ENCODE measurements at places on chromosomes 2 and 18.

GRCh38 chr2:32386739-32387138 lies 29.9 kb downstream of the BIRC6 start:
- no peak for DNase-seq

- DNase-seq = no peak
Observed at GRCh38 chr2:201660293-201660895, 17.1 kb upstream of the TMEM237 start.

DNA sequence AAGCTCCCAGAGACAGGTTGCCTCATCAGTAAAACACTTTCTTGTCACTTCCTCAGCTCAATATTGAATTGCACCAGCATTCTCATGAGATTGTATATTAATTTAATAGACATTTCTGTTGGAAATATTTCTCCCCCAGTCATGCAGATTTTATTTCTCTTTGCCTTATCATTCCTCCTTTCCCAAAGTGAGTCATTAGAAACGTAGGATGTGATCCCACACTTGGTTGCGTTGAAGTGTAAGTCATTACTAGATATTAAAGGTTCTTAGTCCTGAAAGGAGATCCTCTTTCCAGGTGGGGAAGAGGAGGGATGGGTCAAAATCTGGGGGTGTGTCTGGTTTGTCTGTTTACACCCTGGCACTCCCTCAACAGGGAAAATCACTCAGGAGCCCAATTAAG lies 438.2 kb downstream of the SLC4A3 start:
- no peak for DNase-seq

DNA sequence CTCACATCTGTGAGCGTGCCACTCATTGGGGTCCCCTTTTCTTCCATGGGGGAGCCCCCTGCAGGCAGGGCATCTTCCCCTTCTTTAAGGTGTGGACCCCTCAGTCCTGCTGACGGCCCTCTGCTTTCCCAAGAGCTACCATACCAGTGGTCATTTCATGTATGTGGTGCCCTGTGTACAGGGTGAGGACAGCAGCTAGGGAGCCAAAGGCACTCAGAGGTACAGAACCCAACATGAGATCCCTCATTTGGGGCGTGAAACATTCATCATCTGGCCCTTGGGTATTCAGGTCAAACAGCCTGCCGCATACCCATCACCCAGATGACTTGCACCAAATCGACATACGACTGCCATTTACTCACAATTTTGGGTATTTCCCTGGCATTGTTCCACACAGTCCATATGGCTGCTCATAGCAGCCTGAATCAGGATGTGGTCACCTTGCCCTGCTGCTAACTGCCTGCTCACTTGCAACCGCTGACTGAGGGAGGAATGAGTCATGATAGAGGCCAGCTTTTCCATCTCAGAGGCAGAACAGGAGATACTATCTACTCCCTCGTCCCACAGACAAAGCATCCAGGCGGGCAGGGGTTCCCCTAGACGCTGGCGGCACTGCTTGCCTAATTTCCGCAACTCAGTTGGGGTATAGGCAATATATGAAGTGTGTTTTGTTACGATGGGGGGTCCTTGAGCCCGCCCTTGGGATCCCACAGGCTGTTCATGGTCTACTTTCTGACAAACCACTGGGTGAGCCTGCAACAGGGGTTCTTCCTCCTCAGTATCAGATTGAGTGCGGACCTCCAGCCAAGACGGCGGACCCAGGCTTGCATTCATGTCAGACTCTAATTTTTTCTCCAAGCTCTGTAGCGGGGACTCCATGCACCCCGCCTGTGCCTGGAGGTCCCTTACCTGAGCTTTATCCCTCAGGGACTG lies 228.6 kb downstream of the SATB2 start:
- DNase-seq = peak; percentile 91

GRCh38 chr2:151560289-151560688 lies 150.6 kb downstream of the RIF1 start:
- peak; percentile 79 for DNase-seq

DNA sequence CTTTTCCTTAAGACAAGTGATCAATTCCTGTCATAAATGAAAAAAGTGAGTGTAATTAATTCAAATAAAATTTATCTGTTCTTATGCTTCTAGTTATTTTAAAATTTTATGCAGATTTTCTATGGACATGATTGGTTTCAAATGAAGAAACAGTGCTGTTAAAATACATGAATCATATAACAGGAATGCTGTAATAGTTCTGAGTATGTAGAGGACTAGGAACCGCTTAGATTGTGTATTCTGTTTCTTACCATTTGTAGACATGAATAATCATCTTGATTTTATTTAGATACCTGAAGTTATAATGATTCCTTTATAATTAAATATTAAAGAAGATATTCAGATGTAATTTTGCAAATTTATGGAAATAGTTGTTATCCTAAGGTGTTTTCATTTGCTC lies 3.5 kb downstream of the ACTR2 start:
- peak; percentile 26 for DNase-seq

DNA sequence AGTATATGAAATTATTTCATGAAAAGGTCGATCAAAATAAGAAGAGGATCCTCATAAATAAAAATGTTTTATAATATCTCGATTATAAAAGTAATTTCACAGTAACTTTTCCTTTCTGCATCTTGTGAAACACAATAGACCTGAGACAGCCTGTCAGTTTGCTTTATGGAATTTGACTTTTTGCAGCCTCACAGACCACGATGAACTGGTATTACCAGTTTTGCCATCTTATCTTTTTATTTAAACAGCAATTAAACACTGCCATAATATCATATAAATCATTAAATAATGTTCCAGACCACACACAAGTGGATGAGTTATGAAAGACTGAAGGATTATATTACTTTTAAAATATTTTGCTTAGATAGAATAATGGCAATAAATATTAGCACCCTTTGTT lies 10.7 kb upstream of the GALNT3 start:
- DNase-seq = no peak

- DNase-seq = no peak
Observed at GRCh38 chr2:25313711-25314513, 27.8 kb downstream of the DNMT3A start.

- DNase-seq = peak; percentile 77
Observed at GRCh38 chr2:172239944-172240590, 137.4 kb upstream of the DLX2 start.

DNA sequence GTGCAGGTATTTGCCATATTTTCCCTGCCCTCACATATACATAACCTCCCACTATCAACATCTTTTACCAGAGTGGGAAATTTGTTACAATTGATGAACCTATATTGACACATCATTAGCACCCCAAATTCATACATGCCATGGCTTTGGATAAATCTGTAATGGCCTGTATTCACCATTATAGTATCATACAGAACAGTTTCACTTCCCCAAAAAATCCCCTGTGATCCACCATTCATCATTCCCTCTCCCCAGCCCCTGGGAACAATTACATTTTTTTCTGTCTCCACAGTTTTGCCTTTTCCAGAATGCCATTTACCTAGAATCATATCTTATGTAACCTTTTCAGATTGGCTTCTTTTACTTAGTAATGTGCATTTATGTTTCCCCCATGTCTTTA lies 494.5 kb downstream of the RNF144A start:
- DNase-seq = no peak

All from astrocyte of the hippocampus (primary cell).